ENCODE measurements at places on chromosomes 16 and 17. TPM values are rescaled to one million over a fixed set of nuclear protein-coding genes. Genes with fewer than 3 reads are reported as not detected.

SHMT1 gene
- total RNA-seq: 14.0 TPM

UBN1 gene
- 47.5 TPM for total RNA-seq

CACNG3 gene
- not detected for total RNA-seq

CRYBA1 gene
- not detected for total RNA-seq

TSEN54 gene
- total RNA-seq: 56.5 TPM

OR1D2 gene
- not detected for total RNA-seq

RGS9 gene
- total RNA-seq: 4.2 TPM

WNT9B gene
- total RNA-seq: not detected

TMEM235 gene
- not detected for total RNA-seq

OR3A2 gene
- total RNA-seq: 1.1 TPM

UTS2R gene
- not detected for total RNA-seq

MSLN gene
- not detected for total RNA-seq
